Caco-2 (cell line): ENCODE measurements at places on chromosomes 4 and X.

GRCh38 chr4:78059524-78059889, 2.4 kb downstream of the FRAS1 start:
- no peak overlapping the region for H3K27ac ChIP-seq
- H3K36me3 ChIP-seq = no peaks in the 10 kb centered on the region
- peak; percentile 78 for DNase-seq

GRCh38 chrX:70219938-70220764, 14.3 kb upstream of the AWAT1 start:
- no peak overlapping the region for H3K27ac ChIP-seq
- no peaks in the 10 kb centered on the region for H3K36me3 ChIP-seq
- H3K4me3 ChIP-seq = no peak overlapping the region
- DNase-seq = peak; percentile 72

DNA sequence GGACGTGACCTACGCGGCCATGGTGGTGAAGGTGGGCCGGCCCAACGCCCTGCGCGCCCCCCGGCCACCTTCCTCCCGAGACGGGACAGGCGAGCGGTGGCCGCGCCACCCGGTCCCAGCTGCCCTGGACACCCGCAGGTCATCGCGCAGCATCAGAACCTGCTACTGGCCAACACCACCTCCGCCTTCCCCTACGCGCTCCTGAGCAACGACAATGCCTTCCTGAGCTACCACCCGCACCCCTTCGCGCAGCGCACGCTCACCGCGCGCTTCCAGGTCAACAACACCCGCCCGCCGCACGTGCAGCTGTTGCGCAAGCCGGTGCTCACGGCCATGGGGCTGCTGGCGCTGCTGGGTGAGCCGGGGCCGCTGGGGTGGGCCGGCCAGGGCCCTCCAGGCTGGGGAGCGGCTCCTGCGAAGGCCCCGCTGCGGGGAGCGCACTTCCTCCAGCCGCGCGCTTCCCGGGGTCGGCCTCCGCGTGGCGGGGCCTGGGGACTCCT, 9.0 kb upstream of the SLC26A1 start:
- H3K36me3 ChIP-seq = no peaks in the 10 kb centered on the region
- H3K27ac ChIP-seq = no peak overlapping the region
- no peaks in the 10 kb centered on the region for H3K27me3 ChIP-seq
- no peak for DNase-seq
- peak overlapping the region; percentile 4; the same call in 1 of the 2 replicates for H3K4me3 ChIP-seq
- peaks cover 8% of the 10 kb centered on the region for H3K4me1 ChIP-seq

- DNase-seq = no peak
- H3K27ac ChIP-seq = no peak overlapping the region
- H3K4me1 ChIP-seq = peaks cover 44% of the 10 kb centered on the region
- no peaks in the 10 kb centered on the region for H3K27me3 ChIP-seq
- H3K36me3 ChIP-seq = no peaks in the 10 kb centered on the region
- no peak overlapping the region for H3K4me3 ChIP-seq
These were observed 45.4 kb downstream of the COMMD8 start for GRCh38 chr4:47418147-47418546.

DNA sequence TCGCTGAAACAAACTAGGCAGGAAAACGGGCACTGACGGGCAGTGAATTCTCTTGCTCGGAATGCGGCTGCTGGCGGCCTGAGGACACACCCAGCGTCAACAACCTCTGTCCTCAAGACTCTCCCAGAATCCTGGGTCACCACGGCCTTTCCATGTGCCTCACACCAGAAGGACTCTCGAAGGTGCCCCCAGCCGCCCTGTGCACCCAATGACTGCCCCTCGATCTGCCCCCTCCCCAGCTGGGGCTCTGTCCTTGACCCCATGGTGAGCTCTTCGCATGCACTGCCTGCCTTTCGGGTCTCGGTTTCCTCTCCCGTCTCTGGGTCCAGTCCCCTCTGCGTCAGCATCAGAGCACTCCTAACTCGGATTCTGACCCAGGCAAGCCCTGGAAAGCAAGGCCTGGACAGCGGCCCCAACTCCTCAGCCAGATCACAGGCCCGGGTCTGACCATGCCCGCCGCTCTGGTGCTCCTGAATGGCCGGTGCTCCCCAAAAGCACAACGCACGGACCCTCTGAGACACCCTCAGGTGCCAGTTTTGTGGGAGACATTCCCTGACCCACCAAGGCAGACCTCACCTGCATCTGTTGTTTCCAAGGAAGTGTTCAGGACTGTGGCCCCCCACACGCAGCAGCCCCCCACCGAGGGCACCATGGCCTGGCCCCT, 56.0 kb downstream of the ACOX3 start:
- no peak overlapping the region for H3K27ac ChIP-seq
- H3K27me3 ChIP-seq = no peaks in the 10 kb centered on the region
- no peaks in the 10 kb centered on the region for H3K36me3 ChIP-seq
- H3K4me3 ChIP-seq = no peak overlapping the region

DNA sequence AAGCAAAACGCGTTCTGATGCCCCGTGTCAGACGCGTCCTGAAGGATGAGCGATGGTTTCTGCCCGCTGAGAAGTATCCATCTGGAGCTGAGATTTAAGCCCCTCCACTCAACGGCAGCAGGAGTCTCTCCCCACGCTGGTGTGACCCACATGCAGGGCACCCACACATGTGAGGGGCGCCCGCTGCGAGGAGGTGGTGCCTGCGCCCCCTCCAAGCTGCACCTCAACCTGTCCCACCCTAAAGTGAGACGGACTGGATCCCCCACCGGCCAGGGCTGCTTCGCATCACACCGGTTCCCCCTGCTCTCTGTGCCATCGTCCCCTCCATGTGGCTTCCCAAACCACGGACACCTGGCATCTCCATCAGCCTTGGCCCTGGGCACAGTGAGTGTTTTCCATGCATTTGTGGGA, 4.5 kb upstream of the PDE6B start:
- DNase-seq = no peak
- H3K27ac ChIP-seq = no peak overlapping the region
- no peaks in the 10 kb centered on the region for H3K27me3 ChIP-seq
- H3K36me3 ChIP-seq = no peaks in the 10 kb centered on the region
- H3K4me1 ChIP-seq = peaks cover 9% of the 10 kb centered on the region; the same call in 1 of the 2 replicates

GRCh38 chr4:22003878-22004277, 55.3 kb upstream of the KCNIP4 start:
- no peaks in the 10 kb centered on the region for H3K4me1 ChIP-seq
- no peaks in the 10 kb centered on the region for H3K27me3 ChIP-seq
- H3K4me3 ChIP-seq = no peak overlapping the region
- H3K36me3 ChIP-seq = no peaks in the 10 kb centered on the region
- no peak overlapping the region for H3K27ac ChIP-seq
- no peak for DNase-seq

- no peak overlapping the region for H3K27ac ChIP-seq
- H3K36me3 ChIP-seq = no peaks in the 10 kb centered on the region
- no peaks in the 10 kb centered on the region for H3K27me3 ChIP-seq
These were observed 25.7 kb downstream of the SLAIN2 start for GRCh38 chr4:48367016-48367415.

GRCh38 chr4:16027626-16028025, 56.2 kb downstream of the PROM1 start:
- H3K4me3 ChIP-seq = no peak overlapping the region
- H3K27ac ChIP-seq = no peak overlapping the region
- H3K27me3 ChIP-seq = no peaks in the 10 kb centered on the region
- no peaks in the 10 kb centered on the region for H3K36me3 ChIP-seq
- DNase-seq = no peak

GRCh38 chr4:54063229-54063628, 1.2 kb downstream of the CHIC2 start:
- peak overlapping the region; percentile 20 for H3K27ac ChIP-seq
- DNase-seq = no peak
- no peaks in the 10 kb centered on the region for H3K27me3 ChIP-seq
- H3K4me1 ChIP-seq = peaks cover 27% of the 10 kb centered on the region
- H3K4me3 ChIP-seq = peak overlapping the region; percentile 92

GRCh38 chr4:521636-522330, 22.8 kb downstream of the PIGG start:
- H3K27ac ChIP-seq = no peak overlapping the region
- no peaks in the 10 kb centered on the region for H3K4me1 ChIP-seq
- H3K27me3 ChIP-seq = no peaks in the 10 kb centered on the region
- H3K4me3 ChIP-seq = no peak overlapping the region
- H3K36me3 ChIP-seq = no peaks in the 10 kb centered on the region
- no peak for DNase-seq

GRCh38 chrX:42247241-42247640, 323.9 kb upstream of the CASK start:
- H3K27ac ChIP-seq = peak overlapping the region; percentile 64
- peaks cover 30% of the 10 kb centered on the region for H3K4me1 ChIP-seq
- no peaks in the 10 kb centered on the region for H3K36me3 ChIP-seq
- H3K27me3 ChIP-seq = no peaks in the 10 kb centered on the region
- peak; percentile 10 for DNase-seq
- peak overlapping the region; percentile 14 for H3K4me3 ChIP-seq

DNA sequence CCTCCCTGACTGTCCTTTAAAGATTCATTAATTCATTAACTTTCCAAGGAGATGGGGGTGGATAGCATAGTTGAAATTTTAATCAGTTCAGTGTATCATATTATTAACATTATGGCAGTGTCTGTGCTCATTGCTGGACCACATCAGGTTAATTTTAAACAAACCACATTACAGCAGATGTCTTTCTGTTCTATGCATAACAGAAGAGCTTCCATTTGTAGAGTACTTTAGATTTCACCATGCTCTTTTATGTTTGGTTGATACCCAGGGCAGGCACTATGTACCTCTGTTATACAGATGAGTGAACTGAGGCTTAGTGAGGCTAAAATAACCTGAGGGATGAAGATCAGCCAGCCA, 41.1 kb downstream of the AFF2 start:
- no peaks in the 10 kb centered on the region for H3K27me3 ChIP-seq
- no peak overlapping the region for H3K27ac ChIP-seq
- no peak overlapping the region for H3K4me3 ChIP-seq
- H3K4me1 ChIP-seq = peaks cover 7% of the 10 kb centered on the region; the same call in 1 of the 2 replicates
- no peaks in the 10 kb centered on the region for H3K36me3 ChIP-seq

GRCh38 chrX:19682712-19683331, 167.5 kb upstream of the MAP3K15 start:
- no peak for DNase-seq
- H3K36me3 ChIP-seq = no peaks in the 10 kb centered on the region
- H3K4me3 ChIP-seq = no peak overlapping the region
- H3K4me1 ChIP-seq = peaks cover 4% of the 10 kb centered on the region; the same call in 1 of the 2 replicates
- H3K27ac ChIP-seq = peak overlapping the region; percentile 73

GRCh38 chr4:73443224-73443623, 7.2 kb downstream of the AFP start:
- peaks cover 15% of the 10 kb centered on the region for H3K4me1 ChIP-seq
- no peak overlapping the region for H3K4me3 ChIP-seq
- no peak for DNase-seq
- no peaks in the 10 kb centered on the region for H3K27me3 ChIP-seq
- no peak overlapping the region for H3K27ac ChIP-seq

DNA sequence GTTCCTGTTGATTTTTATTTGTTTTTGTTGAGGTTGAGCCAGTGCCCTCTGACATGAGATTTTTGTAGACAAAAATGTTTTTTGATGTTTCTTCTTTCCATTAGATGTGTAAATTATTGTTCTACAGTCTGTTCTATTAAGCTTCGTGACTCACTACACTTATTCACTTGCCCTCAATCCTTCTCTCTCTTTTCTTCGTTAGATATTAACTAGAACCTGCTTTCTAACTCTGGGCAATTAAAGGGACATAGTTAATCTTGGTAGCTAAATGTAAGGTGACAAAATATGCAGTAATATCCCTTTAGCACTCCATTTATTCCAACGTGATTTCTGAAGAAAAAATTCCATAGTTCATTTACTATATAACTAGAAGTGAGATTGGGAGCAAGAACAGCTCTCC, 333.9 kb downstream of the PDHA2 start:
- no peak overlapping the region for H3K4me3 ChIP-seq
- DNase-seq = no peak
- H3K27ac ChIP-seq = no peak overlapping the region
- H3K36me3 ChIP-seq = no peaks in the 10 kb centered on the region

- H3K4me3 ChIP-seq = no peak overlapping the region
- H3K36me3 ChIP-seq = no peaks in the 10 kb centered on the region; the same call in 1 of the 2 replicates
- no peak overlapping the region for H3K27ac ChIP-seq
- H3K4me1 ChIP-seq = peaks cover 8% of the 10 kb centered on the region
These were observed 87.8 kb downstream of the FIP1L1 start for GRCh38 chr4:53465281-53465680.

DNA sequence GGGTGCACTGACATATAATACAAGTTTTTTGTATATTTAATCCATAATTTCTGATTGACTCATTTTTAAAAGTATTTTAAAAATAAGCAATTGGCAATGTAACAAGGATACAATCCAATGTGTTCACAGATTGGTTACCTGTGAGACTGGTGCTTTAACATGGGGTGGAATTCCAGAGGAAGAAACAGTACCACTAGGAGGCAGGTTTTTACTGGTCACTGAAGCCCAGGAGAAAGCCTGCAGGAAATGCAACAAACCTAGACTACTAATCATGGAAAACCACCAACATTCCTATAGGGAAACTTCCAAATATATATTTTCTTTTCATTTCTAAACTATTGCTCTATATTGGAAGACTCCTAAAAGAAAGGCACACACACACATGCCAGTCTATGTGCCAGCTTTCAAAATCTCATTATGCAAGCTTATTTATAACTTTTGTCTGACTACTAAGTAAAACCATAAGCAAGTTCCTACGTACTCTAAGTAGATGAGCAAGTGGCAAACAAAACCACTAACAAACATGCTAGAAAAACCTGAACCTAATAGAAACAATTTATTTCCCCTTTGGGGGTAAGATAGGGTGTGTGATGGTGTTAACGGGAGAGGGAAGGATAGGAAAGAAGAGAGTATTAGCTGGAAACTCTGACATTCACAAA, 19.2 kb downstream of the G3BP2 start:
- H3K27me3 ChIP-seq = no peaks in the 10 kb centered on the region
- H3K4me3 ChIP-seq = no peak overlapping the region
- H3K36me3 ChIP-seq = no peaks in the 10 kb centered on the region; the same call in 1 of the 2 replicates
- H3K27ac ChIP-seq = no peak overlapping the region

DNA sequence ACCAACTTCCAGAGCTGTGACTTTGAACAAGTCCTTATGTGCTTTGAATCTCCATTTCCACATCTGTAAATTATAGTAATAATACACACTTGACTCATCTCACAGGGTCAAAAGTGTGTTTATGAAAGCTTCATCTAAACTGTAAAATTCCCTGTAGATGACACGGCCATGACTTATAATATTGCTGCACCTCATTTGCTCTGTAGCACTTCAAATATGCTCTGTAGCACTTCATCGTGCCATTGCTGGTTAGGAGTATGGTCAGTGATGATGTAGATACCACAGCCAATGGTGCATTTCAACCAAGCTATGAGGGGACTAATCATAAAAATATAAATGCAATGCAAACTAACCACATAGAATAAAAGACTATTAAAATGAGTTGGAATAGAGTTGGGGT, 318.6 kb downstream of the ANK2 start:
- no peaks in the 10 kb centered on the region for H3K36me3 ChIP-seq
- H3K27ac ChIP-seq = no peak overlapping the region
- no peak overlapping the region for H3K4me3 ChIP-seq
- H3K27me3 ChIP-seq = no peaks in the 10 kb centered on the region

DNA sequence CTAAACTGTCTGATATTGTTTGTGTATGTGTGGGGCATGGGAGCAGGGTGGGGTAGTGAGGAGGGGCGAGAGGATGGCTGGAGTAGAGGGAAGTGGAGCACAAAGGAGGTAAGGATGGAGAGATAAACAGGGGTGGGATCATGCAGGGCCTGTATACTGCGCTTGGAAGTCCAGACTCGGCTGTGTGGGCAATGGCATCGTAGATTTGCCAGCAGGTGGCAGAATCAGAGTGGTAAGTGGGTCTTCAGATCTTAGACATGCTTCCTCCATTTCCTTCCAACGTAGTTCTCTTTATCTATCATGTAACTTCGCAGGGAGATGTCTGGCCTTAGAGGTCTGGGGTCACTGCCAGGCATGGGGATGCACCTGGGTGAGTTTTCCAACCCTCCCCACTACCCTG, 155.5 kb downstream of the PDGFRA start:
- H3K4me3 ChIP-seq = no peak overlapping the region
- no peak for DNase-seq
- no peaks in the 10 kb centered on the region for H3K4me1 ChIP-seq
- no peak overlapping the region for H3K27ac ChIP-seq
- no peaks in the 10 kb centered on the region for H3K36me3 ChIP-seq
- H3K27me3 ChIP-seq = no peaks in the 10 kb centered on the region
